SW 1271 (cell line): ENCODE measurements at places on chromosomes 1 and 21.

DNA sequence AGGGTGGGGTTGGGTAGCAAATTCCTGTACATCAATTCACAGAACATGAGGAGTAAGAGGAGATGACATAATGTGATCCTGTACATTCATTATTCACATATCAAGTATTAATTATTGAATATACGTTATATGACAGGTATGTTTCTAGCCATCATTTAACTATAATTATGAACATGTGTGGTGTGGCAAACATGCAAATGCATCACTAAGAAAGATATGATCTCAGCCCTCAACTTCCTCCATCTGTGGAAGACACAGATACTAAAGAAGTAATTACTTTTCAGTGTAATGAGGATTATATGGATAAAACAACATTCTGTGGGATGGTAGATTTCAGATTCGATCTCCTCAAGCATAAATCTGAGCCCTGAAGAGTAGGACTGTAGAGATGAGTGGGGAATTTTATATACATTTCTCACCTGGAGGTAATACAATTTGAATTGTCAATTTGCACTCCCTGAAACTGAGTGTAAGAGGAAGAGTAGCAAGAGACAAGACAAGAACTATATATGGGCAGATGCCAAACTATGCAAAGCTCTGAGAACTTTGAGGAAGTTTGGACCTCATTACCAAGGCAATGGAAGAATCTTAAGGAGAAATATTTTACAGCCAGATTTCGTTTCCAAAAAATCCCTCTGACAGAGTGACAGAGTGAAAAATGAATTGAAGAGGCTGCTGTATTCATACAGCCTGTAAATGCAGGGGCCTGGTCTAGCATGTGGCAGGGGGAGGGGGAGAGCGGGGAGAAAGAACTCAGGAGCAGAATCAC, 275.5 kb downstream of the TPR start:
- DNase-seq = no peak

- DNase-seq = no peak
Observed at GRCh38 chr1:167412920-167413319, 105.4 kb downstream of the CD247 start.

GRCh38 chr1:52552236-52552504, 722 bp downstream of the TUT4 start:
- peak; percentile 48 for DNase-seq

- peak; percentile 14 for DNase-seq
Observed at GRCh38 chr1:199273837-199274379, 635.1 kb downstream of the PTPRC start.

DNA sequence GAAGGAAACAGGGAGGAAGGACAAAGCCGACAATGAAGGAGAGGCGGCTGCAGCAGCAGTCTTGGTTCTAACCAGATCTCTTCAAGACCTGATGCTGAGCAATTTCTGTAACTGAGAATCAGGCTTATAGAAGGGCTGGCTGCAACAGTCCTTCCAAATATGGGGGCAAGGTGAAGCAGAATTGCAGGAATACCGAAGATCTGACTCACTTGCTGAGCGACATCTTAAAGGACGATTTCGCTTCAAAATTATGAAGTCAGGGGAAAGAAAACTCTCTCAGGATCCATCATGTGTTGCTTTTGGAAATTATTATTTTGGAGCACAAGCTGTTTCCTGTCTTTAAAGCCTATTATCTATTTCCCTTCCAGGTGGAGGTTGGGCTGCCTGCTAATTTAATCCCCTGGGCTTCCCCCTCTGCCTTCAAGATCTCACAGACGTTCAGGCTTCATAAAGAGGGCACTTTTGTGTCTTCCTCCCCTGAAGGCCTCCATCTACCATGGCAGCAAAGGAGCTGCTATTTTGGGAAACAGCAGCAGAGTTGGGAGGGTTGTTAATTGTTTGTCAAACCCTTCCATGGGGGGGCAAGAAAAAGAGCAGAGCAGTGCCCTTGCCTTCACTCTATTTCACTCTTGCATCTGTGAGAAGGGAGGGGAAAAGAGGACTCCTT, 10.8 kb upstream of the IER5 start:
- DNase-seq = no peak
